ENCODE measurements at places on chromosomes 13 and 19.
A peak's percentile ranks its signal among the peaks of the same experiment; 100 is the strongest.

- no peak for DNase-seq
Observed at GRCh38 chr19:29216021-29216420, 3.1 kb upstream of the UQCRFS1 start.

DNA sequence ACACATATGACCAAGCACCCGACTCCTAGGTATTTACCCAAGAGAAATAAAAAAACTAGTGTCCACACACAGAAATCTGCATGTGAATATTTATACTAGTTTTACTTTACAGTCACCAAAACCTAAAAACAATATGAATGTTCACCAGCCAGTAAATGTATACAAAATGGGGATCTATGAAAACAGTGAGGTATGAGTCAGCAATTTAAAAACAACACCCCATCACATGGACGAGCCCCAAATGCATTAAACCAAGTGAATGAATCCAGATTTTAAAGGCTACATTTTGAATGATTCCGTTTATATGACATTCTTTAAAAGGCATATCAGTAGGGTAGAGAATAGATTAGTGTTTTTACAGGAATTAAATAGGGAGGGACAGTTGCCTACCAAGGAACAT, 22.1 kb downstream of the SIGLEC7 start:
- DNase-seq, result no peak

- peak; percentile 53 for DNase-seq
Observed at GRCh38 chr19:1261798-1262622, 7.1 kb upstream of the CIRBP start.

GRCh38 chr13:53207556-53207955, 178.9 kb downstream of the OLFM4 start:
- DNase-seq, result peak; percentile 37

GRCh38 chr13:113272031-113272430, 25.0 kb upstream of the LAMP1 start:
- no peak for DNase-seq

GRCh38 chr13:46606970-46607369, 54.0 kb downstream of the LRCH1 start:
- DNase-seq, result no peak

DNA sequence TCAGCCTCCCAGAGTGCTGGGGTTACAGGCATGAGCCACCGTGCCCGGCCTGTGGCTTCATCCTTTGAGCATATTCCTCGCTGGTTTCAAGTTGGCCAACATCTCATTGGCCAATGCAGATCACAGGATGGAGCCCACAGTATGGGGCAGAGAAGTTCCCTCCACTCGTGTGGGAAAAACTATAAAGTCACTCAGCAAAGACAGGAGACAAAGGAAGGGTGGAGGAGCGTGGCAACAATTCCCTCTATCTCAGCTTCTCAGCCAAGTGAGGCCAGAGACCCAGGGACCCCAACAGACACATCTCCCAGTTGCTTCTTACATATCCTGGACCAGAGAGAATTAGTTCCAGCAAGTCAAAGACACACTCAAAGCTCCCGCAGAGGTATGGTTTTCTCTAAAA, 184.6 kb upstream of the SOX1 start:
- DNase-seq, result no peak

Data from Ammon's horn (tissue), 1 donor.